Esophagus squamous epithelium (tissue), 5 donors: ENCODE measurements at places on chromosomes 12 and 14.

- no peak for DNase-seq
Observed at GRCh38 chr12:3571724-3572123, 80.7 kb downstream of the PRMT8 start.

DNA sequence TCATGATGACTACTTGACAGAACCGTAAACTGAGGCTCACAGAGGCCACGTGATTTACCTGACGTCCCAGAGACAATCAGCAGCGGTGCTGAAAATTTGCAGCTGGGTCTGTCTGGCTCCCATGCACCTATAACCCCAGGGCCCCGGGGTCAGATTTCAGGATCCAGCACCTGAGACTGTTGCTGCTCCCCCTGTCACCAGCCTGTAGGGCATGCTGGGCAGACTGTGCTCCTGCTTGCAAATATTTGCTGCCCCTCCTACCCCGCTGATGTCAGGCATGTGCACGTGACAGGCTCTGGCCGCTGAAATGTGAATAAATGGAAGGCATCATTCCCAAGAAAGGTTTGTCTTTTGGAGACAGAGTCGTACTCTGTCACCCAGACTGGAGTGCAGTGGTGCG, 6.0 kb downstream of the MMAB start:
- no peak for DNase-seq

DNA sequence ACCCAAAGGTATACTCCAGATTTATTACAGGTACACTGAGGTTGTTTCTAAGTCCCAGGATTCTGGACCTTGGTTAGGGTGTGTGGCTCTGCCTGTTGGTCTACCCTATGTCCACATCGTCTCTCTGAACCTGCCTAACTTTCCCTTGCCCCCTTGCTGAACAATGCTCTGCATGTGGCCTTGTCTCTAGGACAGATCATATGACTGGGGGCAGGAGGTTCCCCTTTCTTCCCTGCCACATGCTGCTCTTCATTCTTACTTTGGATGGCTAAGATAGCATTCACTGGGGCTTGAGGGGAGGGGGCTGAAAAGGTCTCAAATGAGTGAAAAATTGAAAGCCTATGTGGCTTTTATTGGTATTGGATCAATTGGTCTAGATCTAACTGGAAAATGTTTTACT, 49.2 kb downstream of the MBIP start:
- DNase-seq: no peak

- no peak for DNase-seq
Observed at GRCh38 chr14:23104591-23105347, at the start of gene CIROP. TSS of gene CIROP (minus strand) at chr14:23104989. CDS start at chr14:23104920, 69 bp downstream.

DNA sequence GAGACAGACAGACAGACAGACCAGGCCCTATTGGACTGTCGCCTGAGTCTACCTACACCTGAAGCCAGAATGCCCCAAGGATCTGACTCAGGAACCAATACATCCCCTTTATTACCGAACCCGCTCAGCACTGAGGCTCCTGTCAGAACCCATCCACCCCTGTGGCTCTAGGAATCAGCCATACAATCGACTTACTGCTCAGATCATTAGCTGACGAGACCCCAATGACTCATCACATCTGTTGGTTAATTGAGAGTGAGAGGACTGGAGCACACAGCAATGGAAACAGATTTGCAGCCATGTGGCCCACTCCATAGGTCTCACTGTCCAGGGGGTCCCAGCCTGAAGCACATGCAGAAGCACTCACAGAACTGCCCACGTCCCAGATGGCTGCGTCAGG, 15.2 kb downstream of the ITPK1 start:
- no peak for DNase-seq

DNA sequence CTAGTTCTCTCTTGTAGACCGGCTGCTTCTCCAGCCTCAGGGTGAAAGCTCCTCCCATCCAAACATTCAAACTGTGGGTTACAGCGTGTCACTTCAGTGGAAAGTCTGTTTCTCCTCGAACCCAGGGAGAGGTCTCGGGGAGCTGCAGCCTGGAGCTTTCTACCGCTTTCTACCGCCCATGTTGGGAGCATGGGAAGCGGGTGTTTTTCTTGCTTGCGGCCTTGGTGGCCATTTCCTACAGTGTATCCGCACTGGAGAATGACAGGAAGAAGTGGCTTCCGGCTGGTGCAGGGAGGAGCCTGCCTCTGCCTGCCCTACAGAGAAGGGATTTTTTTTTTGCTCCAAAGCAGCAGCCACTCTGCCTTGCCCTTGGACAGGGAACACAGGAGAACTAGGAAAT, 21.2 kb downstream of the ZFP36L1 start:
- DNase-seq: no peak

DNA sequence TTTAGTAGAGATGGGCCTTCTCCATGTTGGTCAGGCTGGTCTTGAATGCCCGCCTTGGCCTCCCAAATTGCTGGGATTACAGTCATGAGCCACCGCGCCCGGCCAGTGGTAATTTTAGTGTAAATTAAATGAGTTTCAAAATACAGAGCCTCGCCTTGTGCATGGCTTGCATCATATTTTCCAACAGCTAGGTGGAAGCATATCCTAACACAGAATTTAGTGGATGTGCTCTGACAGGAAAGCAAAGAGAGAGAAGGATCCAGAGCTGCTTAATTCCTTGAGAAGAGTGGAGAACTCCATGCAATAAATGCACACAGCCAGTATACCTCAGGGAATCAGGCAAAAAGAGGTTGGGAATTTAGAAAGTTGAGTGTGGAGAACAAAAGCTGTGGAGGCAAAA, 2.5 kb downstream of the OR6C2 start:
- DNase-seq: no peak

DNA sequence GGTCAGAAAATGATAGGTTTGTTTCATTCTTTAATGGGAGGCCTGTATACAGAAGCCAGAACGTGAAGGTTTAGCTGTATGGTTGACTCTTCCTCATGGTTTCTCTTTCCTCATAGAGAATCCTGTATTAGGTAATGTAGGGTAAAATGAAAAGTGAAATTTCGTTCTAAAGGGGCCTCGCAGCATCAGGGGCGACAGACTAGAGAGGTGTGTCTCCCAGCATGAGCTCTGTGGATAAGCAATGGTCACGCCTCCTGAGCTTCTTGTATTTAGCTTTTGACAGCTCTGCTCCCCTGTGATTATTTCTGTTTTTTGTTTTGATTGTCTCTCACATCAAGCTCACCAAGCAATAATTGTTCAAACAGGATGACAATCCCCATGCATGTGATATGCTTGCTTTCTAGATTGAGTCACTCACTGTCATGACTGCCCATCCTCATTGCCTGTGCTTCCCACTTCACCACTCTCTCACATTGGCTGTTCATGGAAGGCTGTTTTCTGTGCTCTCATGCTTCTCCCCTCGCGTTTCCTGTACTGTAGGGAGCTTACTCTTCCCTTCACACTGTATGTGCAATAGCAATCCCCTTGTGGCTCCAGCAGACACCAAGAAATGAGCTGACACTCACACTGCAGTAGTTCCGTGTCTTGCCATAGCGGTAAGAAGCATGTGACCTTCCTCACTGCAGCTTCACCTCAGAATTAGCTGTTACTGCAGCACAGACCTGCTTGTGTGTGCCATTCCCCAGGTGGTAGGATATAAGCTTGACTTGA, 44.0 kb downstream of the RAD52 start:
- no peak for DNase-seq

- no peak for DNase-seq
Observed at GRCh38 chr14:63891148-63891975, 38.6 kb downstream of the SYNE2 start.

- no peak for DNase-seq
Observed at GRCh38 chr12:85633491-85633890, 202.7 kb downstream of the RASSF9 start.

- no peak for DNase-seq
Observed at GRCh38 chr12:8648576-8649205, 13.9 kb downstream of the MFAP5 start.

- no peak for DNase-seq
Observed at GRCh38 chr14:42002141-42002540, 395.5 kb downstream of the LRFN5 start.

DNA sequence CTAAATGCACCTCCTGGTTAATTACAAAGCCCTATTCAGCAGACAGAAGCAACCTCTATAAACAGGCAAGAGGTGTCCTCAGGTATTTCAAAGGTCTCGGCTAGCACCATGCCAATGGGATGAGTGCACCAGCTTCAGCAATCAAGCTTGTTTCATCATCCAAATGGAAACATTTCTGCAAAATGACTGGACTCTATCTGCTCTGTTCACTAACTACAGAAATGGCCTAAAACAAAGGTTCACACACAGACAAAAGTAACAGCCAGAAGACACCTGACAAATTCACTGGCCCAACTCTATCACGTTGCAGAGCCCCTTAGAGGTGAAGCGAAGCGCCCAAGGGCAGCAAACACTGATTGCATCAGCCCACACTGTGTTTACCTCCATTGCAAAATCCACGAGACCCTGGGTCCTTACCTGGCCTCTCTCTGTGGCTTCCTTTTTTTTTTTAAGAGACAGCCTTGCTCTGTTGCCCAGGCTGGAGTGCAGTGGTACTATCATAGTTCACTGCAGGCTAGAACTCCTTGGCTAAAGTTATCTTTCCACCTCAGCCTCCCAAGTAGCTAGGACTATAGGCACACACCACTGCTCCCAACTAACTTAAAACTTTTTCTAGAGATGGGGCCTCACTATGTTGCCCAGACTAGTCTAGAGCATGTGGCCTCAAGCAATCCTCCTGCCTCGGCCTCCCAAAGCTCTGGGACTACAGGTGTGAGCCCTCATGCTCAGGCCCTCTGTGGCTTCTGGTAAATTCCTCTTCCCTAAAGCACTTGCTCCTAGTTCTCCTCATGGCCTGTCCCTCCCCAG, 8.5 kb upstream of the SYNE3 start:
- DNase-seq: no peak

DNA sequence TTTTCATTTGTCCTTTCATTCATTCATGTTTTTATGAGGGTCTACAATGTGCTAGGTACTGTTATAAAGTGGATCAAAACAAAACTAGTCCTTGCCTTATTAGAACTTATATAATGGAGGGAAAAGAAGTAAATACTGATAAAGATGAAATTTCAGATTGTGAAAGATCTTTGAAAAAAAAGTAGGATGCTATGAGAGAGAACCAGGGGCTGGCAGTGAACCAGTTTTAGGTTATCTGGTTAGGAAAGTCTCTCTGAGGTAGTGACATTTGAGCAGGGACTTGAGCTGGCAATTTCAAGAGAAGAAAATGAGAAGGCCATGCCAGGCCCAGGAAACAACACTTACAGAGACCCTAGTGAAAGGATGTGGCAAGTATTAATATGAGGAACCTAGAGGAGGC, 57.3 kb upstream of the E2F7 start:
- no peak for DNase-seq

DNA sequence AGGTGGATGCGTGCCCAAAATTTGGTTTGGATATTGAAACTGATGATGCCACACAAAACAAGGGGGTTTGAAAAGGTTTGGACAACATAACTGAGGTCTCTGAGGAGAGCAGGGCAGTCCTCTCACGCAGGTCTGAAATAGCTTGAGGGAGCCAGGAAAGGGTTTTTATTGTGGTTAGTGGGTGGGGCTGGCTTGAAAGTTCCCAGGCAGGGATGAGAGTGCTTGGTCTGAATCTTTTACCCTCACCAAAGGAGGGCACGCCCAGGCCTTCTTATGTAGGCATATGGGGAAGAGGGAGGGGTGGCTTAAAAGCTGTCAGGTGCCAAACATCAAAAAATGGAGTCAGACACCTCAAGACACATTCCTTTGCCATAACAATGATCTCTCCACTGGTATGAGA, 493.1 kb upstream of the CCDC196 start:
- no peak for DNase-seq
